EH (cell line): ENCODE measurements at places on chromosomes 2 and 18.
A peak's percentile ranks its signal among the peaks of the same experiment; 100 is the strongest.

DNA sequence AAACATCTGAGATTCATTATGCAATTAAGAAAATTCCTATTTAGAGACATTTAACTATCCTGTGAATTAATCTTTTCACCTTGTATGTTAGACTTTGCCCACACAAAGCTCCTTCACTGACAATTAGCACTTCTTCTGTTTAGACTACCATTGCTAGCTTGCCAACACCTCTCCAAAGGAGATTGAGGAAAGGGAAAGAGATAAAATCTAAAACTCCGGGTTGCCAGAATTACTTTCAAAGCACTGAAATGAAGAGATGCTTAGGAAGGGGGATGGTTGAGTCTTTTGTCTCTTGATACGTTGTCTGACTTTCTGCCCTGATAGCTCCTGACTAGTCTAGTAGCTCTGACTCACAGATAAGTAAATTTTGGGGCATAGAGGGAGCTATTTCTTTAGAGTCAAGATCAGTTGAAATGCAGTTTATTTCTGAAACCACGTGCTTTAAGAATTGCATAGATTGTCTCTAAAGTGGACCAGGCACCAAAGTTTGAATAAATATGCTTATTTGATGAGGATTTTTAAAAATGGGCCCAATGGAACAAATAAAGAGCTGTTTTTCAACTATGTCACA is 74.1 kb upstream of the DSEL start:
- peak; percentile 51 for DNase-seq

- peak; percentile 18 for DNase-seq
Measured at GRCh38 chr2:163652751-163653150, 83.1 kb downstream of the FIGN start.

DNA sequence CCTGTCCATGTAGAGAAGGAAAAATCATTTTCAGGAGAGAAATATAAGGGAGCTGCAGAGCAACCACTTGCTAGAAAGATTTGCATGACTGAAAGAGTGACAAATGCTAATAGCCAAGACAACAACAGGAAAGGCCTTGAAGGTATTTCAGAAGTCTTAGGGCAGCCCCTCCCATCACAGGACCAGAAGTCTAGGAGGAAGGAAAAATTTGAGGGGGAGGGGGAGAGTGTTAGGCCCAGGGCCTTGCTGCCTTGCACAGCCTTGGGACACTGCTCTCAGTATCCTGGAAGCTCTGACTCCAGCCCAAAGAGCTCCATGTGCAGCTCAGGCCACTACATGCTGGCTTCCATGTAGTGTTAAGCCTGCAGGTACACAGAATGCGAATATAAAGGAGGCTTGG is 266.9 kb downstream of the GLI2 start:
- DNase-seq, result no peak

DNA sequence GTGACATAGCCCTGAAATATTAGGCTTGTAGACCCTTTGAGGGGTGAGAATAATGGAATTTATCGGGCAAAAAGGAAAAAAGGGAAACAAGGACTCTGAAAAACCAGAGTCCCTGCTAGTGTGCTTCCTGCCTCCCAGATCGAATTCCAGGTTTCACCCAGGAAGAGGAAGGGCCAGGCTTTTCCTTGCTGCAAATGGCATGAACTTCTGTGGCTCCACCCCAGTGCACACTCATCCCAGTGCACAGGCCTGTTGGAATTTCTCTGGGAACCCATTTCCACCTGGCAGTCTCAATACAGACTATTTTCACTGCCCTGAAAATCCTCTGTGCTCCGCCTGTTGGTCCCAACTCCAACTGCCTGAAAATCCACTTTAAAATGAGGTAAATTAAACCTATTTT is 29.9 kb downstream of the C18orf54 start:
- peak; percentile 13 for DNase-seq
